Daoy (cell line): ENCODE measurements at places on chromosomes 7 and 10.

GRCh38 chr7:141441837-141442627, 109.2 kb upstream of the AGK start:
- peak; percentile 25 for DNase-seq

- DNase-seq = no peak
Observed at GRCh38 chr7:105756367-105756766, 120.0 kb downstream of the ATXN7L1 start.

DNA sequence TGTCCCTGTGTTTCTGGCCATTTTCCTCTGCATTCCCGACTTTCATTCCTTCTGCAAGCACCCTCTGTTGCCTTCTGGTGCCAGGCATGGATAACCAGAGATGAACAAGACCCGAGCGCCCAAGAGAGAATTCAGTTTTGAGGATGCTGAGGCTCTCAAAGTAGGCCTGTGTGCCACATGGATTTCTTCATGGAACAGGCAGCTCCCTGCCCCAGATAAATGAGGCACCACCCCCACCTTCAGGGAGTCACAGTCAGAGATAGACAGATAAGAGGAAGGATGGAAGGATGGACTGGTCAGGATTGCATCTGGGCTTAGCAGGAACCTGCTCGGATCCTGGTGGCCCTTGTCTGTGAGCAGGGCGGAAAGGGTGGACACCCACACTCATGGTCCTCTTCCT, 49.4 kb downstream of the ADCYAP1R1 start:
- no peak for DNase-seq

- DNase-seq = peak; percentile 37
Observed at GRCh38 chr7:66307591-66308215, 102.6 kb downstream of the TPST1 start.

DNA sequence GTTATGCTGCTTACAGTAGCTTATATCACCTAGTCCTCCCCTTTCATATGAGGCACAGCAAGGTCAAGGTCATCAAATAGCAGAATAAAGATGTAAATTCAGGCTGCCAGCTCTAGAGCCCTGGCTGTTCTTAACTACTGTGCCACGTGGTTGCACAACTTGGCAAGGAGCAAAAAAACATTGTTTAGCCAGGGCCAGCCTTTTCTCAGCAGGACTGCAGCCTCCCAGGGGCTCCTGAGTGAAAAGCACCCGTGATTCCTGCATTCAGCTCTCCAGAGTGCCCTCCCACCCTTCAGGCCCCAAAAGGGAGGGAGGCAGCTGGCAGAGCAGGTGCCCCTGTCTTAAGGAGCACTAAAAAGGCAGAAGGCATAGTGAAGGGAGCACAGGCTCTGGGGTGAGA, 31.8 kb upstream of the TM9SF3 start:
- no peak for DNase-seq

- no peak for DNase-seq
Observed at GRCh38 chr10:70917226-70917625, 28.9 kb upstream of the PCBD1 start.

DNA sequence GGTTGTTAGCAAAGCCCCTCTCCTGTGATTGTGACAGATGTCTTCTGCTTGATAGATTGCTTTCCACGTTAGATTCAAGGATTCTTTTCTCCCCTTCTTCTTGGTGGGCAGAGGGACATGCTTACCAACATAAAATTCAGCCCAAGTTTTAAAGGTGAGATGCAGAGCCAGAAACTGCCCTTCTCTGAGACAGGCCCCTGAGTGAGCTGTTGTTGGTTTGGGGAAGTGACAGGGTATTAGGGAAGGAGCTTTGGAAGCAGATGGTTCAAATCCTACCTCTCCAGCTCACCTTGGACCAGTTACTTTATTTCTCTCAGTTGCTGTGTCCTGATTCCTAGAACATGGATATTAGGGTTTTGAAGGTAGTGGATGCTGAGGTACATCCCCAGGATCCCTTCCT, 53.0 kb downstream of the SORCS3 start:
- DNase-seq = no peak

- peak; percentile 58 for DNase-seq
Observed at GRCh38 chr7:130893441-130893894, 159.5 kb upstream of the KLF14 start.

DNA sequence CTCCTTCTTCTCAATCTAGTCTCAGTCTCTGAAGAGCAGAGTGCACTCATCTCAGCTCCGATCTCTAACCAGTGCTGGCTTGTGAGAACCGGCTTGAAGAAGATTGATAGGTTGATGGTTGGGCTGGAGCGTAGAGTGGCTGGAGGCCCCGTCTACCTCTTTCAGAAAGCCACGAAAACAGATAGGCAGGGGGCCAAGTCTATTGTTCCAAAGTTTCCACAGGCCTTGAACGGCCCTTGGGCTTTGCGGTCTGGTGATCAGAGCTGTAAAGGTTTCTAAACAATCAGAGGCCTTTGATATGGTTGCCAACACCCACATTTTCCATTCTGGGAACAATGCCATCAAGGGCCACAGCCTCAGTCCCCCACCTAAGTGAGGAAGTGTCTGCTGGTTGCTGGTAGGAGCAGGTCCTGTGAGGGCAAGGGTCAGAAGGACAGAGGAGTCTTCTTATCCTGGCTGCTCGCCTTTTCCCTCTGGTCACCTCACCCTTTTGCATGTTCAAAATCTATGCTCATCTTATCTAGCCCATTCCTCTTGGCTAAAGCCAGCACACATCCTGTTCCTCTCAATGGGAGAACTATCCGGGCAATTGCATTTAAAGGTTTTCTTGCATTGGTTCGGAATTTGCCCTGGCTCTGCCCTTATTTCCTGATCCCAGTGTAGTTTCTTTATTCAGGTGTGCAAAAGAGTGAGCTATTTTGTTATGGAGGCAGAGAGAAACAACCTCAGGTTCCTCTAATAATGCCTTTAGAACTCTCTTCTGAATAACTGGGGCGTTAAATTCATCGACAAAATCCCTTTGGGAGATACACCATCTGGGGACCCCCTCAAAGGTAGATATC, 70.3 kb upstream of the KMT2E start:
- DNase-seq = peak; percentile 97

GRCh38 chr10:51685768-51686167, 13.6 kb downstream of the CSTF2T start:
- peak; percentile 19 for DNase-seq

DNA sequence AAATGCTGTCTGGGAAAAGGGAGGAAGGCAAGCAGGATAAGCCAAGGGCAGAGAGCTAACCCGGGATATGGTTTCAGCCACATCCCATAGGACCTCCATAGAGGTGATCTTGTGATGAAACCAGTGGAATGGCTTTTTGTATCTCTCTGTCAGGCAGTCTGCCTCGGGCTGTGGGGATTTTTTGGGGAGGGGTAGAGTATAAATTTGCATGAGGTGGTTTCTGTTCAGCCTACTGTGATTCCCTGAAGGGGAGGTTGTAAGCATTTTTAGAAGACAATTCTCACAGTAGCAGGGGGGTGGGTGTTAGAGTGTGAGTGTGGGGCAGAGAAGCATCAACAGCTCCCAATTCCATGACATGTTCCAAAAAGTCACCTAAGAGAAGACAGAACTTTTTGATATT, 11.8 kb downstream of the OR9A2 start:
- no peak for DNase-seq

DNA sequence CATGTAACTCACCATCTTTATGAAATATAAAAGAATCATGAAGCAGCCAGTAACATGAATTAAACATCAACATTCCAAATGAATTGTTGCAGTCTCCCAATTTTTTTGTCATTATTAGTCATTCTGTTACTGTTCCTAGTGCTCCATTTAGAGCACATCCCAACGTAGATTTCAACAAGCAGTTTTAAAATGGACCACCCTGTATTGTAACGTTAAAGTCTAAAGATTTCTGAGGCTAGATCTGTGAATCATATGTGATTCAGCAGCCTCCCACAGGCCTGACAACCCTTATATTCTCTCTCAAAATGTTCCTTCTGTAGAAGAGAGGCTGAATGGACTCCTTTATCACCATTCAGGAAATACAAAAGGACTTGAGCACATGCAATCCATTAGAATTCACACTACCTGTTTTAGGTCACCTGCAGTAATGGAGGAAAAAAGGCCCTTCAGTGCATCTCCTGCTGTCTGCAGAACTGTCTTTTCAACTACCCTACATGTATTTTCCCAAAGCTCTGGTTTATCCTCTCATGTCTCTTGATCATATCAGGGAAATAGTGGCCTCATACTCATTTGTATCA, 81.4 kb downstream of the CACNA2D1 start:
- DNase-seq = peak; percentile 37

DNA sequence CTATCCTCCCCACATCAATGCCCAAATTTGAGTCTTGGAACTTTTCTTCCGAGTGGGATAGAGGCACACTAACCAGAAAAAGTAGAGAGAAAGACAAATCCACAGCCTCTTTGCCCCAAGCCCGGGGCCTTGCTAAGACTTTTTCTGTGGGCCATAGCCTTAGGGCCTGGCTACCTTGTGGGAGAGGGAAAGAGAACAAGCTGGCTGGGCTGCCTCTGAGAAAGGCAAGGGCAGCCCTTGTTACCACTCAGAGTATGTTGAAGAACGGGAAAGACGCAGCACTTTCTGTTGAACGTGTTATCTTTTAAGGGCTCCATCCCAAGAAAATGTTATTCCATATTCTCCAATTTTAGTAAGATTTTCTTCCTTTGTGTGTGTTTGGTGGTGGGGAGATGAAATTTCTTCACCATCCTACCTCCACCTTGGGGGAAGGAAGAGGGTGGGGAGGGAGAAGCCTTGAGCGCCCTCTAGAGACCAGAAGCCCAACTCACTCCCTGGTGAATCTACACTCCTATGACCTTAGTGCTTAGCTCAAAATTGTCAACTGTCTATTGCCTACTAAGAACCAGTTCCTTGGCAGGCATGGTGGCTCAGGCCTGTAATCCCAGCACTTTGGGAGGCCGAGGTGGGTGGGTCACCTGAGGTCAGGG, 3.9 kb upstream of the NRF1 start:
- DNase-seq = peak; percentile 62

DNA sequence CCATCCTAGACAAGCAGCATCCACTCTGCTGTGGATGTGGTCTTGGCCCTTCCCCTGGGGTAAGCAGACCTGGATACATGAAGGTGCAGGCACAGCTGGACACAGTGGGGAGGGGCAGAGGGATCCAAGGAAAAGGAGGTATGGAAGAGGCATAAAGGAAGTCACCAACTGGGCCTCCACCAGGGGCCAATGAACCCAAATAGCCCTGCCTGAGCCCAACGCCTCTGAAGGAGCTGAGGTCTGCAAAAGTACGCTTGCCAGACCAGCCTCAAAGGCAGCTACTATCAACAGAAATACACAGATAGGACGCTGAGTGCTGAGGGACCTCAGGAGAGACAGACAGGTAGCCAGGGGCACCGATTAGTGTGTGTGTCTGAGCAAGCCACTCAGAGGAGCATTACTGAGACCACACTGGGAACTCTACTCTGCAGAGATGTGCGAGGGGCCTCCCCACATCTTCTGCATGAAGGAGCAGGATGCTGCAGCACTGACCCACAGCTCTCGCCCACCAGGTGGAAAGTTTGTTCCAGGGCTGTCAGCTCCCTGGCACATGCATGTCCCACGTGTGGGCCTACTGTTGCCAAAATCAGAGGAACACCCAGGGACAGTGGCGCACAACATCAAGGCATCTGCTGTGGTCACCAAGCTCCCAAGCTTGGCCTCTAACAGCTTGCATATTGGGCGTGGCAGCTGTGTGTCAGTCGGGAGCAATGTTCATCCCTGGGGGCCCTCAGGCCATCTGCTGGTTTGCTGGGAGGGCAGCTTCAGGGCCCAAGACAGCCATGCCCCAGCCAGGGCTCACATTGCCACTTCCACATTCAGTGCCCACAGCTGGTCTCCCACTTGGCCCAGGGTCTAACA, 40.0 kb downstream of the MKI67 start:
- no peak for DNase-seq

DNA sequence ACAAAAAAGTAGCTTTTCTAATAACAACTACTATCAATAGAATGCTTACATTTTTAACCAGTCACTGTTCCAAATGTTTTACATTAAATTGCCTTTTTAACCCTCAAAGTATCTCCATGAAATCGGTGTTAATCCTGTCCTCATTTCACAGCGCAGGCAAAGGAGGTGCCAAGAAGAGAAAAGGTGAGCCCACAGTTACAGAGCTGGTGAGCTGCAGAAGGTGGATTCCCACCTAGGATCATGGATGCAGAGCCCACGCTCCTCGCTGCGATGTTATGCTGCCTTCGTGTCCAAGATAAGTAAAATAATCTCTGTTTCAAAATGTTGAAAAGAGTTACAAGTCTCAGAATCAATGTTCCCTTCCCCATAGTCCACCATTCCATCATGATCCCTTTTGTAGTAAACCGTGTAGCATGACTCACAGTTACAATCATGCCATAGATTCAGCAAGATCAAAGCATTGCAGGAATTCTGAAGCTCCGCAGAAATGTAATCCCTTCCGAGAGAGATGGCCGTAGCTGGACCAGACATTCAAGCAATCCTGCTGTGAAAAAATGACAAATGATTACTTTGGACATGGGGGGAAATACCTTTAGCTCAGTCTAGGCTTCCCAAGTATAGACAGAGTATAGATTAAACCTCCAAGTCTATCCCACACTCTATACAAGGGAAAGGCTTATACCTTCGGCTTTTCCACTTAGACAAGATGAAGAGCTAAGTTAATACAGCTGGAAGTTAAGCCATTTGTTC, 394.7 kb upstream of the AKR1E2 start:
- DNase-seq = peak; percentile 12

DNA sequence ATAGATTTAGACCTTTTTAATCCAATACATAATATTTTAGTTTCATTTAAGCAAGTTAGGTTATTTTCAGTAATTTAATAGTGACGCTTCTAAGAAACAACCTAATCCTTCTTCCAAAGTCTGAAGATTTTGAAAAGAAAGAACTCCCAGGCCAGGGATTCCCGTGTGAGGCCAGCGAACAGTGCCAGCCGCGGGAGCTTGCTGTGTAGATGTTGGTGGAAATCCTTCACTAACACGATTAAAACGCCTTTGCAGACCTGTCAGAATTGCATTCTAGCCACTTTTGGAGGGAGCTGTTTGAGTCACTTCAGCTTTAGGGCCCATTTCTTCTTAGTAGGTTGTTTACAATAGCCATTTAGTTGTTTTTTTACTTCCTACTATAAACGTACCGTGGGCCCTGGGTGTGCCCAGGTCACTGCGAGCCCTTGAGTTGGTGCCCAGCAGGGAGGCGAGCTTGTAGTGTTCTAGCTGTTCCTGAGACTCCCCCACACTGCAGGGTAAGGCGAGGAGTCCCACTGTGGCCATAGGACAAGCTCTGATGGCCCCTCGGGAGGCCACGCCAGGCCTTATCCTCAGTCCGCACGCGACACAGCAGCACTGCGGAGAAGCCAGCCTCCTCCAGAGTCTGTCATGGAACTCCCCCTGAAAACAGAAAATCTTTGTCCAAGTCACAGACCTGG, 32.3 kb downstream of the PPP2R2D start:
- DNase-seq = no peak

DNA sequence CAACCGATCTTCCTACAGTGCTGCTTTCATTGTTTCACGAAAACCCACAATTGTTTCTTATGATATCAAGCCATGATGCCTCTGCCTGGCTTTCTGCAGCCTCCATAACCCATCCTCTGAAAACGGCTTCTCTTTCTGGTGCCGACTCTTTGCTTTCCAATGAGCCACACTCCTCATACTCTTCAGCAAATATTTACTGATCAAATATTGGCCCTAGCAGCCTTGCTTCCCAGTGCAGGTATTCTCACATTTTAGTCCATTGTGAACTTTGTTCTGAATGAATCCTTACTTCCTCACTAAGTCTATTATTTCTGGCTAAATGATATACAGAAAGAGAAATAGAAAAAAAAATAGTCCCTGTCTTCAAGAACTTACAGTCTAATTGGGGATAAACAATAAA, 35.5 kb downstream of the LAMB1 start:
- DNase-seq = no peak

GRCh38 chr7:36048141-36048901, 104.7 kb upstream of the EEPD1 start:
- DNase-seq = peak; percentile 37
